GM10248 (cell line): ENCODE measurements at places on chromosomes 3 and 15.
A peak's percentile ranks its signal among the peaks of the same experiment; 100 is the strongest.

DNA sequence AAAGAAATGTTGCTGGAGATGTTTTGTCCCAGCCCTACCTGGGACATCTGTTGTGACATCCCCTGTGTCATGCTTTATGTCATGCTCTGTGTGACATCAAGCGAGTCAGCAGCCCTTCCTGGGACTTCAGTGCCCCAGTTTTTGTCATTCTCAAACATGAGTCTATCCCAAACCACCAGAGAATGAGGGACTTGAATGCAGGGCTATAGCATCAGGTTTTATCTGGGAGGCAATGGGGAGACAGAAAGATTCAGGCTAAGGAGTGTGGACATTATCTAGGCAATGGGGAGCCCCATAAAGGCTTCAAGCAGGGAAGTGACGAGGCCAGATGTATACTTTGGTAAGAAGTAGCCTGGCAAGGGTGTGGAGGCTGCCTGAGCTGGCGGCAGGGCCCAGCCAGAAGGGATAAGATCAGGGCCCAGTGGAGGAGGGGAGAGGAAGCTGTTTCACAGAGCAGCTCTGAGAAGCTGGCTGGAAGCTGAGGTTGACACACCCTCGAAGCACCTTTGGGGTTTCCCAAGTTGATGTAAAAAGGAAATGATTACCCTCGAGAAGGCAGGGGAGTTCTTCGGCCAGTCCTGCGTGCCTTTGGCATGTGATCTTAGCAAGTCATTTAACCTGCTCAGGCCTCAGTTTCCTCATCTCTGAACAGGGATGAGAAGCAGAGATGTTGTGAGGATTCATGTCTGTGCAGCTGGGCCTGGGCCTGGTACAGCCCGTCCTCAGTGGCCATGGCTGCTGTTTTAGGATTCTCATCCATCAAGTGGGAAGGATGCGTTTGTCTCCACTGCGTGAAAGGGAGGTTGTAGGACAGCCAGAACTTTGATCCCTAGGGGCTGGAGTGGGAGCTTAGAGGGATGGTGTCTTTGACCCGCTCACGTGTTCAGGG lies 34.3 kb downstream of the IRAK2 start:
- peak; percentile 82 for DNase-seq

DNA sequence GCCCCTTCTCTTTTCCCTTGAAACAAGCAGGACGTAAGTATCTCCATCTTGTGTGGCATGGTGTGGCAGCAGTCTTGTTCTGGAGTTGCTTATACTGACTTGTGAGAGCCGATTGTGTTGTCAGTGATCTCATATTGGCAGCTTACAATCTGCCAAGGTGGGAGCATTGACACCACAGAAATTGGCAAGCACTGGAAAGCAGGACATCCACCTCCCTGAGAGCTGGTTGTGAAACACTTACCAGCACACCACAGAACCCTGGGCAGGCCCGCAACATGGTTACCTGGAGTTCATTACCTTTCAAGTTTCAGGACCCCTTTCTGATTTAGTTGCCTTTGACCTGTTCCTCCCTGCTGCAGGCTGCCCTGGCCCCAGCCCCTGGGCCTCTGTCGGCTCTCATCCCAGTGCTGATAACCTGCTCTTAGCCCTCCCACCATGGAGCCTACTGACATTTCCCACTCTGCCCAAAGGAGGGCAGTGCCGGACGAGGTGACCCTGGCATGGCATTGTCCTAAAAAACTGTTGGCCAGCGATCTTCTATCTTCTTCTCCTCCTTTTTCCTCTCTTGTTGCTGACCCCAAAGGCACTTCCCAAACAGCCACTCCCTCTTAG lies 10.6 kb upstream of the ATP2B2 start:
- no peak for DNase-seq

- no peak for DNase-seq
Observed at GRCh38 chr15:40293006-40293405, 10.1 kb upstream of the ANKRD63 start.

GRCh38 chr15:23403550-23403949 lies 43.5 kb downstream of the GOLGA6L2 start:
- DNase-seq, result no peak
